Stimulated activated memory B cell treated with anti-CD40 and anti-IgM and Interleukin-4, amounts not matched to agents 10 μg/mL and 1 μg/mL and 100 μg/mL, for 72 hours (primary cell): ENCODE measurements at places on chromosomes 5 and 9.
A peak's percentile ranks its signal among the peaks of the same experiment; 100 is the strongest.

DNA sequence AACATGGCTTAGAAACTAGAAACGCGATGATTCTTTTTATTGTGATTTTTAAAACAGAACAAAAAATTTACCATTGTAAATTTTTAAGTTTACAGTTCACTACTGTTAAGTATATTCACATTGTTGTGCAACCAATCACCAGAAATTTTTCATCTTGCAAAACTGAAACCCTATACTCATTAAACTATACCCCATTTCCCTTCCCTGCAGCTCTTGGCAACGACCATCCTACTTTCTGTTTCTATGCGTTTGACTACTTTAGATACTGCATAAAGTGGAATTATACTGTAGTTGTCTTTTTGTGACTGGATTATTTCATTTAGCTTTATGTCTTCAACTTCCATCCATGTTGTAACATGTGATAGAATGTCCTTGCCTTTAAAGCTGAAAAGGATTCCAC, 52.5 kb downstream of the SPOCK1 start:
- ATAC-seq = no peak

DNA sequence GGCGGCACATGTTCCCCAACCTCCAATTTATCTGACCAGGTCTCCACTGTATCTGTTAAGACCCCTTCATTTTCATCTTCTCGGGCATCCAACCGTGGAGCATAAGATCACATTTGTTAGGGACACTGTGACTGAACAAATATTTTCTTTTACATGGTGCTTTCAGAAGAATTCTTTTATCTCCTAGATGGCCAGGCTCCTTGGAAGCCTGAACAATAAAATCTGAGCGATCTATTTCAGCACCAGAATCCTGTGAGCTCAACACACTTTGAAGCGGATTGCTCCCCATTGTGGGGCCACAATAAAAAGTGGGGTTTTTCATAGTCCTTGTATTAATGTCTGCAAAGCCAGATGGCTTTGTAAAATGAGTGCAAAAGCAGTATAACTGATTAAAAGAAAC, 273.7 kb downstream of the CD180 start:
- no peak for ATAC-seq

- no peak for ATAC-seq
These were observed 130.8 kb upstream of the MAN2A1 start for GRCh38 chr5:109558952-109559351.

DNA sequence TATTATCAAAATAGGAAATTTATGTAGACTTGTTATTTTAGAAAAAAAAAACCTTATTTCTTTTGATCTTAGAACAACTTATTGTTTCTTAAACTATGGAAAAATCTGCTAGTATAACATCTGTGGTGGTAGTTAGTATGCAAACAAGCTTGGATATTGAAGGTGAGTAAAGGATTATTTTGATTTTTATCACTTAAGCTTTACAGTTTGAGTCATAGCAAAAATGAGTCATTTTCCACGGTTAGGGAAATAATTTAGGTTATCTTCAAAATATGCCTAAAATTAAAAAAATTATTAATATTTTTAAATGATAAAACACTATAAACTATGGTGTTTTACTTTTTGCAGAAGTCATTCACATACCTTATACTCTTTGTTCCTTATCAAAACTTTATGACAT, 107.2 kb upstream of the DHFR start:
- no peak for ATAC-seq

DNA sequence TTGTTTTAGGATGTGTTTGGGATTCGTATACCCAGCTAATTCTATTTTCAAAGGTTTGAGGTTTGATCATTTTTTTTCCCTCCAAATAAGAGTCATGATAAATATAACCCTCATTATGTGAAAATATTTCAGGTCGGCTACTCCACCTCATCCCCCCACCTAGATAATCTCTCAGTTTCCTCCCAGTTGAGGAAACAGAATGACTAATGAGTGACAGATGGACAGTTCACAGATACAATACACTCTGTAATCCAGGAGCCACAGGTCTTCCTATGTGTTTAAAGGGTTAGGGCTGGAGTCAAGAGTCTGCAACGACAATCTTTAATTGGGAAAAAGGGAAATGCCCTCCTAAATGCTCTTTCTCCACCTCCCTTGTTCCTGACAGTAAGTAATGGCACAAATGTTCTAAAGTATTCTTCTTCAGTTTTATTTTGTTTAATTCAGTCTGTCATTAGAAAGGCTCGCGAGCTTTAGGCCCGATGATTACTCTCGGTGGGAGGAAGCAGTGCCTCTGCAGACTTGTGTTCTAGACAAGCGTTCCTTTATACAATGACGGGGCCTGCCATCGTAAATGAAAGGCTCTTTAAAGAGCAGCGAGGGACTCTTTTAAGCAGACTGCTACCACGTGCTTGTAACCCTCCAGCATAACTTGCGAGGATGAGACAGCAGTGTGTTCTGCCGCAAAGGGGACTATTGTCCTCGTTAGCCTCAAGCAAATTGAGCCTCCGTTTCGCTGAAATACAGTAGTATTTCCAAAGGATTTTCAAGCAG, 69.0 kb downstream of the MEF2C start:
- no peak for ATAC-seq

GRCh38 chr9:133607381-133607780, 1.8 kb downstream of the FAM163B start:
- ATAC-seq = no peak

- peak; percentile 91 for ATAC-seq
These were observed 41.3 kb downstream of the ZNF366 start for GRCh38 chr5:72465601-72466563.

DNA sequence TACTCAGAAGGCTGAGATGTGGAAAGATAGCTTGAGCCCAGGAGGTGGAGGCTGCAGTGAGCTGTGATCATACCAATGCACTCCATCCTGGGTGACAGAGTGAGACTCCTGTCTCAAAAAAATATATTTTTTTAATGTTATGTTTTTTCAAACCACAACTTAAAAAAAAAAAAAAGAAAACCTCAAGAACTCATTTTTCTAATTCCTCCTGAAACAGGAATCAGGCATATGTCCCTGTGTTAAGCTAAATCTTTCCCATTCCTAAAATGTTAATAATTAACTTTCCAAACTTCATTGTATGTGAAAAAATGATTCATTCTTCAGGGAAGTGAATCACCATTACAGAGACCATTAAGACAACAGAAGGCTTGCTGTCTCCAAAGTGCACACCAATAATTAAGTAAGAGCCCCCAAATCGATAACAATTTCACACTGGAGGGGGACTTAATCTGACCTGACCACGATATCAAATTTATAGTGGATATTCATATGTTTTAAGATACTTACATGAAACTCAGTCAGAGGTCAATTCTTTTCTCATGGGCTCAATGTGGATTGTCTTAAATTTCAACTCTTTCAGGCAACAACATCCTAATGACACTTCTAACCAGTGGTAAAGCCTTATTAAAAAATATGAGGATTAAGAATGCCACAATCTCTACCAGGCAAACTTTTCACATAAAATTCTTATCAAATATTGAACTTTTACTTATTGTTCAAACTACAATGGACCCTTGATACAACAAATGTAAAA, 5.2 kb downstream of the CEMIP2 start:
- ATAC-seq = no peak

DNA sequence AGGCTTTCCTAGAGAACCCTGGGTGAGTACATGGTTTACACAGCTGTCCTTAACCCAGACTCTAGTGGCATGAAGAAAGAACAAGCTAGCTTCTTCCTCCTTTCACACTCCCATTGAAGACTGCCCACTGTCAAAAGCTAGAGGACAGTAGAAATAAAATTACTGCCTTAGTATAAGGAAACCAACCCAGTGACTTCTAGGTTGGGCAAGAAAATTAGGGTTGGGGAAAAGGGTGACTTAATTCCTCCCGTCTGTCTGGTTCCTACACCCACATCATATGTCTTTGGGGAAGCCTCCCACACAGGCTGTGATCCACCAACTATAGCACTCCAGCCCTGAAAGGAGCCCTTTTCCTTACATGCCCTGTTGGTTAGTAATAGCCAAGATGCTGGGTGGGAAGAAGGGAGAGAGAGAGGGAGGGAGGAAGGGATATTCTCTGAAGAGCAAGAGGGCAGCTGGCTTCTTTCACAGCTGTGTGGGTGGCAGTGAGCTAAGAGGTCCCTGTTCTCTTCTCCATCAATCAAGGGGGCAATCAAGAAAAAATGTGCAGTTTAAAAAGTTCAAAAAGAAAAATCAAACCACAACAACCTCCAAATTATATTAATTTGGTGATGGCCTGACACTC, 21.7 kb downstream of the HBEGF start:
- ATAC-seq = no peak
